ENCODE measurements at places on chromosomes 16 and 17.

GRCh38 chr16:72620853-72621252 is 427.1 kb downstream of the ZFHX3 start:
- DNase-seq: no peak

DNA sequence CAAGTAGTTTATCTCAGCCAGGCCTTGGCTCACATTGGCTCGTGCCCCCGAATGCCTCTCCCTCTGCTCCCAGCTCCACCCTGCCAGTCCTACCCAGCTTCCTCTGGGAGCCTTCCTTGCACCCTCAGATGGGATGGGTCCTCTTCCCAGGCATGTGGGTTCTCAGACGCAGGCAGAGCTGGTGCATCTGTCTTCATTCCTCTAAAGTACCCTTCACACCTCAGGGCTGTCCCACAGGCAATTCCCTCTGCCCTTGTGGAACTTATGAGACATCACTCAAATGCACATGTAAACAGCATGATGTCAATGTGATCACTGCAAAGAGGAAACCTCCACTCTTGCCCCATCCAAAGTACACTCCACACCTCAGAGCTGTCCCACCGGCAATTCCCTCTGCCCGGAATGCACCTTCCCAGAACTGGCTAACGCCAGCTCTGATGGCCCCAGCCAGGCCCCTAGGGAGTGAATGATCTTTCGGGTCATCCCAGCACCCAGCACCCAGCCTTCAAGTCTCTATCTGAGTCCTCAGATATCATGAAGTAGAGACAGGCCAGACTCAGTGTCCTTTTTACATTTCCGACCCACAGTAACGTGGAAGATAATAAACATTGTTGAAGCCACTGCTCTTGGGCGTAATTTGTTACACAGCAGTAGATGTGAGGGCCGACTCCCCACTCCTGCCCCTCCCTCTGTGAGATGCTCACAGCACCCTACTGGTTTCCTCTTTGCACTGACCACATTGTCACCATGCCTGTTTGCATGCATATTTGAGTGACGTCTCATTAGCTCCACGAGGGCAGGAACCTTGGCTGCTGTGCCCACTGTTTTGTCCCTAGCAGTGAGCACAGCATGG is 85.4 kb downstream of the N4BP1 start:
- DNase-seq: no peak

GRCh38 chr17:75826561-75827307 is 17.5 kb downstream of the UNC13D start:
- no peak for DNase-seq

DNA sequence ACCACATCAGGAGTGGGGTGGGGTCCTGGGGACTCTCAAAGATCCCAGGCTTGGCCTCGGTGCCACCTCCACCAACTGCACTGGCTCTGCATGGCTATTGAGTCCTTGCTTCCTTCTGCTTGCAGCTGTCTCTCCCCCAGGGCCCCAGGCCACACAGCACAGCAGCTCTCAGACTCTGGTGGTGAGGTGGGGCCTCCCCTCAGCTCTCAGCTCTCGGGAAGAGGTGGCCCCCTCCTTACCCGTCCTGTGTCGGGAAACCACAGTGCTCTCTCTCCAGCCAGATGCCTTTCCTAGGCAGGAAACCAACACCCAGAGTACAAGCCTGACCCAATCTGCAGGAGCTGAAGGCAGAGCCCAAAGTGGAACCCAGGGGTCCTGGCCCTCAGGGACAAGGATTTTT is 18.5 kb downstream of the SRCIN1 start:
- no peak for DNase-seq

GRCh38 chr16:66862023-66862520 is 17.9 kb downstream of the CA7 start:
- DNase-seq: no peak

DNA sequence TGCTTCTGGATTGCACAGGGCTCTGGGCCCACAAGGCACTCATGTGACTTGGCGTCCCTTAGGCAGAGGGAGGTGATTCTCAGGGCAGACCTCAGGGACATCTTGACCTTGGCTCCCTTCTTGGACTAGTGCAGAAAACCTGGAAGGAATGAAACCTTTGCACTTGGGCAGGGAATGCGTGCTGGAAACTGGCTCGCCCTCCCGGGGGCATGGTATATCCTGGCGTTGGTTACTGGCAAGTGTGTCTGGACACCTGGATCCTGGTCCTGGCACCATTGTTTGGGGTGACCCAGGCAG is 63.5 kb upstream of the LGALS9 start:
- DNase-seq: no peak

DNA sequence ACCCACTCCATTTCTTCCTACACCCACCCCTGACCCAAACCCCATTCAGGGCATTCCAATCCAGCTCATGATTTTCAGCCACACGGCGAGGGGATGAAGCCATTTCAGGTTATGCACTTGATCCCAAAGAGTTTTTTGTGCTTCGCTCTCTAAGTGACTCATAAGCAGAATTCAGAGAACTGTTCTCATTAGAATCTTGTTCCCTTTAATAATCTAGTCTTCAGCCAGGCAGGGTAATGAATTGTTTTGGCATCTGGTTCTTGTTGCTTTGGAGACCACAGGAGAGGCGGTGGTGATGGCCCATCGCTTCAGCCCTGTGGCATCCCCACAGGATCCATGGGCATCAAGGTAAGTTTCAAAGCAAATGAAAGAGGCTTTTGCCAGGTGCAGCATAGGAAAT is 4.8 kb upstream of the KRT31 start:
- no peak for DNase-seq

DNA sequence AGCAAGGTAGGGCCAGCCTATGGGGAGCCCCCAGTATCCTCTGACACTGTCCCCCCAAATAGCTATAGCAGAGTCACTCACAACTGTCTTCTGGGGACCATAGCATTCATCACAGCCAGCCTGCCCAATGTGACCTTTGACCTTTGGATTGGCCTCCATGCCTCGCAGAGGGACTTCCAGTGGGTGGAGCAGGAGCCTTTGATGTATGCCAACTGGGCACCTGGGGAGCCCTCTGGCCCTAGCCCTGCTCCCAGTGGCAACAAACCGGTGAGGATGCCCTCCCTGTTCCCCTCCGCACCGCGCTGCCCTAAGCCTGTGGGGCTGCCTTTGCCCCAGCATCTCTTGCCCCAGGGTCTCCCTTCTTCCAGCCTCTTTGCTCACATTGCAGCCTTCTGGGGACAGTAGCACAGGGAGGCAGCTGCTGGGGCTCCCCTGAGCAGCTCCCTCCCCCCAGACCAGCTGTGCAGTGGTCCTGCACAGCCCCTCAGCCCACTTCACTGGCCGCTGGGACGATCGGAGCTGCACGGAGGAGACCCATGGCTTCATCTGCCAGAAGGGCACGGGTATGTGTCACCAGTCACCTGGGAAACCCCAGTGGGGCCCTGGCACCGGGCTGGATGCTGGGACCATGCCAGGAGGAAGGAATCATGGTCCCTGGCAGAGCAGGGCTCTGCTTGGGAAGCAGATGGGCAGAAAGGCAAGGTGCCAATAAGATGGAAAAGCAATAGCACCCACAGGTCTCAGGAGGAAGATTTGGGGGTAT is 61.1 kb downstream of the MRC2 start:
- no peak for DNase-seq

DNA sequence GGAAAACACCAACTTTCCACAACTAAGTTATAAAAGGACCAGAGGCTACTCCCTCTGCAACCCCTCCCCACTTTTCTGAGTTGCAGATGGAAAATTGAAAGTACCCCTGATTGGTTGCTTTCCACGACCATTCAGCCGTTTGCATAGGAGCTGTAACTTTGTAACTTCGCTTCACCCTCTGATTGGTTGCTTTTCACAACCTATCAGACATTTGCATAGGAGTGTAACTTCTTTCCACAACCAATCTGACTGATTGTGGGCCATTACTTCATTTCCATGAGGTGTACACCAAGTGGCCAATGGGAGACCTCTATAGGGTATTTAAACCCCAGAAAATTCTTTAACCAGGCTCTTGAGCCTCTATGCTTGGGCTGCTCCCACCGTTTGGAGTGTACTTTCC is 644.1 kb downstream of the WWOX start:
- DNase-seq: no peak

GRCh38 chr16:56424791-56425438 is 430 bp downstream of the AMFR start:
- DNase-seq: no peak

DNA sequence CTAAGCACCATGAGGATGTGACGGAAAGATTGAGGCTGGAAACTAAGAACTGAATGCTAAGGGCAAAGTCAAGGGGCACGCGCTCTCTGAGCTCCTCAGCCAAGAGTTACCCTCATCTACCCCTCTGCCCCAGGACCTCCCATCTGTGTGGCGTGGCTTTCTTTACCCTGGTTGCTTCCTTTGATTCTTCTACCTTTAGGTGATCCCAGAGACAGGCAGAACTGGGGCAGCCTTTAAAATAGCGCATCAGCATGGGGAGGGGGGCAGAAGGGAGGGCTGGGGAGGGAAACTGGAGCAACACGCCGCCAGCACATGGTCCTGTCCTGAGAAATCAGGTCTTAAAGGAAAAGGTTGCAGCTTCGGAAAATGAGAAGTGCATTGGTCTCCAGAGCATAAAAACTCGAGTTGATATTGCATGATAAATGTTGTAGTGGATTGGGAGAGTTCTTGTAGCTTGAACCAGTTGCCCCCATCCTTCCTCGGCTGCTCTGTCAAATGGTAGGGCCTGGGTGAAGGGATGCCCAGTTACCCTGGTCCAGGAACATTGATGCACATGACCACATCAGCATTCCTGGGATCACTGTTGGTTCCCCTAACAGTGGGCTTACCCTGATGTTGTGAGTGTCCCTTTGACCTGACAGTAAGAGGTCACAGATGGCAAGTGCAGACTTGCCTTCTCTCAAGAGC is 29.7 kb downstream of the LDHD start:
- DNase-seq: no peak

DNA sequence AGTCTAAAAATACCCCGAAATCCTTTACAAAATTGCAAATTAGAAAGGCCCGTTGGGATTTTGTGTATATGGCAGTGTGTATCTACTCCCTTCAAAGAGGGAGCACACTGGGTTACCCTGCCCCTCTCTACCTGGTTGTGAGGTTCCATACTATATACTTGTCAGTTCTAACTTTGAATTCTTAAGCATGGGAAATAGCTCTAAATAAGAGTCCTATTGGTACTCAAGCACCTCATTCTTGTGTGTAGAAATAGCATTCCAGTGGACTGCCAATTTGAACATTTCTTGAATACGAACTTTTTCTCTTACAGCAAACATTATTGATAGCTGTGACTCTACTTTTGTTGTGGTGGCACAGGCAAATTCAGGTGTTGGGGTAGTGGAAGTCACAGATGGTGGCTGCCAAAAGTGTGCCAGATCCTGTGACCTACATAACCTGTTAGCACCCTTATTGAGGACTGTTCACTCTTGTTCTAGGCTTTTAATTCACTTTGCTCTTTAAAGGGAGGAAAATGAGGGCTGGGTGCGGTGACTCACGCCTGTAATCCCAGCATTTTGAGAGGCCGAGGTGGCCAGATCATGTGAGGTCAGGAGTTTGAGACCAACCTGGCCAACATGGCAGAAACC is 16.1 kb downstream of the ESRP2 start:
- DNase-seq: no peak

DNA sequence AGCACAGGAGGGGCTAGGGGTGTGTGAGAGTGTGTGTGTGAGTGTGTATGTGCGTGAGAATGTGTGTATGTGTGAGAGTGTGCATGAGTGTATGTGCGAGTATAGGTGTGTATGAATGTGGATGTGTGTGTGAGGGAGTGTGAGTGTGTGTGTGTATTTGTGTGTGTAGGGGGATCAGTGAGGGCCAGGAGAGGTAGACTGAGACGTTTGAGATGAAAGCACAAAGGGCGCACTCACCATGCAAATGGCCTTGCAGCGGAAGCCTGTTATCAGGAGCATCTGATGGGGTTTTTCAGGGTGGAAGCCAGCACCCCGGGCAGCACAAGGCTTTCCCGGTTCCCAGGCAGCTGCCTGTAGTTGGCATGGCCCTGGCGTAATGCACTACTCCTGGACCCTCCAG is 14.9 kb downstream of the WNT9B start:
- no peak for DNase-seq

DNA sequence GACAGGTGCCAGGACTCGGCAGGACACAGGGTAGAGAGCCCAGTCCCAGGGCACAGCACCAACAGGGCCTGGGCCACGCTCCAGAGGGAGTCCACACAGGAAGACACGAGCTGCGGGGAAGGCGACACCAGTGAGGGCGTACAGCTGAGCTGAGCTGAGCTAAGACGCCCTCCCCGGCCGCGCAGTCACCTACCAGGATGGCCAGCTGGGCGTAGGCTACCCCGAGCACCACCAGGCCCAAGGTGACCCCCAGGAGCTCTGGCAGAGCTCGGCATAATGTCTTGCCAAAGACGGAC is 42.6 kb downstream of the TSC2 start:
- DNase-seq: no peak

GRCh38 chr17:64084086-64084939 is 45.6 kb downstream of the ERN1 start:
- DNase-seq: no peak

DNA sequence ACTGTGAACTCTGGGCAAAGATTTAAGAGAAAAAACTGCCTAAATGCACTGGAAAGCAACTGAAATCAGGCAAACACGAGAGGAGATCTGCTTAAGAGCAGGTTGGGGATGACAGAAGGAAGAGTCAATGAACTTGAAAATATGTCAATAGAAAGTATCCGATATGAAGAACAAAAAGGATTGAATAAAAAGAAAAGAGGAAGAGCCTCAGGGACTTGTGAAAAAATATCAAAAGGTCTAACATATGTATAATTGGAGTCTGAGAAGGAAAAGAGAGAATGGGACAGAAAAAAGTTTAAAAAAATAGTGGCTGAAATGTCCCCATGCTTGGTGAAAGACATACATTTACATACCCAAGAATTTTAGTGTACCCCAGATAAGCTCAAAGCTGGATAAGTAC is 195.5 kb downstream of the COPRS start:
- no peak for DNase-seq

- DNase-seq: peak; percentile 12
Observed at GRCh38 chr17:57294629-57295501, 38.5 kb downstream of the MSI2 start.

GRCh38 chr17:11991461-11991860 is 5.8 kb downstream of the ZNF18 start:
- no peak for DNase-seq

DNA sequence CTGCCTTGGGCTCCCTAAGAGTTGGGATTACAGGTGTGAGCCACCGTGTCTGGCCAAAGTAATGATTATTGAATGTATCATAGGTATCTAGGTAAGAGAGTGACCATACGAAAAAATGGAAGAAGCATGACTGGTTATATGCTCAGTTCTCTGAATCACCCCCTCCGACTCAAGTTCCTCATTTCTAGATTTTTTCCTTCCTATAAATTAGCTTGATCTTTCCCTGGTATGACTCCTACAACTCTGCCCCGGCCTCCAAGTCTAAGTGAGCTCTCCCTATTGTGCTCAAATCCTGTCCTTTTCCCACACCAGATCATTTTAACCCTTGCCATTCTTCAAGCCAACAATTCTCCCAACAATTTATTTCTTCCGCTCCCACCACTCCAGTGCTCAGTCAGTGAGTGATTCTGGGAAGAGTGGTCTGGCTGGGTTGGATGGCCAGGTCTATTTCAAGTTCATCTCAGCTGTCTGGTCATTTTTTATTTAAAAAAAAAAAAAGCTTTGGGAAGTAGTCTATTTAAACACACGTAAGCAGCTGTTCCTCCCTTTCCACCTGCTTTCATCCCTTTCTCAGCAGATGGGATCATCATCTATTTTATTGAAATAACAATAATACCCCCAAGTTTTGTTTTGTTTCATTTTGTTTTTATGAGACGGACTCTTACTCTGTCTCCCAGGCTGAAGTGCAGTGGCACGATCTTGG is 120.2 kb upstream of the HS3ST2 start:
- no peak for DNase-seq
